Thymus (tissue), 14 donors: ENCODE measurements at places on chromosomes 7 and 10. TPM values are rescaled to one million over a fixed set of nuclear protein-coding genes. Genes with fewer than 3 reads are reported as not detected.
A peak's percentile ranks its signal among the peaks of the same experiment; 100 is the strongest.

DNA sequence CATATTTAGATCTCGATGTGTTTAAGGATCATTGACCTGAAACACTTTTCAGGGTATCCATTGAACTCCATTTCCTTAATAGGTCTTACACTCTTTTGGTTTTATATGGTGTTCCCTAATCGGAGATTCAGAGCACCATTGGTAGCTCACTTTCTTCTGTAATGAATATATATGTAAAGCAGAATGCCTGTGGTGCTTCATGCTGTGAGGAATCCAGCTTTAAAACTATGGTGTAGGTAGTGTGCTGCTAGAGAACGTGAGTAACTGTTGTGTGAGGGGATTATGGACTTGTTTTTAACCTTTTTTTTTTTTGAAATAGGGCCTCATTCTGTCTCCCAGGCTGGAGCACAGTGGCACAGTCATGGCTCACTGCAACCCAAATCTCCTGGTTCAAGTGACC is 376.9 kb upstream of the LRGUK start:
- H3K27me3 ChIP-seq = no peaks in the 10 kb centered on the region
- no peak for DNase-seq
- H3K4me3 ChIP-seq = no peak overlapping the region
- no peaks in the 10 kb centered on the region for H3K36me3 ChIP-seq
- H3K27ac ChIP-seq = no peak overlapping the region

- no peak for DNase-seq
- no peak overlapping the region for H3K4me3 ChIP-seq
- peak overlapping the region; percentile 76 for H3K27ac ChIP-seq
- H3K27me3 ChIP-seq = no peaks in the 10 kb centered on the region
- H3K4me1 ChIP-seq = peaks cover 56% of the 10 kb centered on the region
Measured at GRCh38 chr10:119368991-119369869, 161.9 kb downstream of the GRK5 start.

DNA sequence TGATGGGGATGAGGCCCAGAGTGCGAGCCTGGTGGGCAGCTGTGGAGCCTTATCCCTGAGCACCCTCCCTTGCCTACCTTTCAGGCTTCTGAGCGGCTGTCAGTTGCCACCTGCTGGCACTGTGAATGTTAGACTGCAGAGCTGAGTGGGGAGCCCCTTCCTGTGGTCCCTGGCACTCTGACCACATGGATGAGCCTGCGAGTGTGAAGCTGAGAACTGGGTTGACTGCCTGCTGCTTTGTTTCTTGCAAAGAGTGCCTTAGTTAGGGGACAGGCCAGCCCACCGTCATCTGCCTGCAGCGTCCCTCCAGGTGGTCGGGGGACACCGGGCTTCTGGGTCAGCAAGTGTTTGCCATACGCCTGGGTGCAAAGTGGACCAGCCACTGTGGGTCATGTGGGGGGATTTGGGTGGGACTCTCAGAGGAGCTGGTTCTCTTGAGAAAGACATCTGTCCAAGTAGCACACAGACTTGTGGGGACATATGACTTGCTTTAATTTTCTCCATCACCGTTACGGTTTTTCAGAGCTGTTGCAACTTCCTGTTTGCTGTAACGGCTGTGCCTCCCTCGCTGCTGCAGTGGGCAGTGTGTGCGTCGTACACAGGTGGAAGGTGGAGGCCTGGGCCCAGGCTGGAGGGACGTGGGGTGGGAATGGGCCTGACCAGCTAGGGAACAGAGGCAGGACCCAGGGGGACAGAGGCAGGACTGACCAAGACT is 13.7 kb downstream of the INPP5A start:
- DNase-seq = peak; percentile 70
- H3K27me3 ChIP-seq = no peaks in the 10 kb centered on the region
- H3K4me1 ChIP-seq = peaks cover 66% of the 10 kb centered on the region
- peak overlapping the region; percentile 95 for H3K27ac ChIP-seq
- peak overlapping the region; percentile 39 for H3K4me3 ChIP-seq
- no peaks in the 10 kb centered on the region for H3K36me3 ChIP-seq

DNA sequence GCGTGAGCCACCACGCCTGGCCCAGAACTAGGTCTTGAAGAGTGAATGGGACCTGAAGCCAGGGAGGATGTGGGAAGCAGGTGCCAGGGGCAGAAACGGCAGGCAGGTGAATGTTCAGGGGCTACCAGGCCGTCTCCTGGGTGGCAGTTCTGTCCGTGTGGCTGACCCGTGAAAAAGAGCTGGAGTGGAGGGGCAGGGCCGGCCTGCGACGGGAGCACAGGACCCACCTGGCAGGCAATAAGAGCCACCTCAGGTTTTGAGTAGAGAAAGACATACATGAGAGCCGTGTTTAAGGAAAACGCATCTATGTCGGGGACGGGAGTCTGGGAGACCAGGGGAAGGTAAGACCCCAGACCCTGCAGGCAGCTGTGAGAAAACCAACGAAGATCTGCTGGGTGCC is 70.7 kb upstream of the ATP6V0A4 start:
- no peak for DNase-seq
- H3K27me3 ChIP-seq = no peaks in the 10 kb centered on the region
- H3K4me3 ChIP-seq = no peak overlapping the region

DNA sequence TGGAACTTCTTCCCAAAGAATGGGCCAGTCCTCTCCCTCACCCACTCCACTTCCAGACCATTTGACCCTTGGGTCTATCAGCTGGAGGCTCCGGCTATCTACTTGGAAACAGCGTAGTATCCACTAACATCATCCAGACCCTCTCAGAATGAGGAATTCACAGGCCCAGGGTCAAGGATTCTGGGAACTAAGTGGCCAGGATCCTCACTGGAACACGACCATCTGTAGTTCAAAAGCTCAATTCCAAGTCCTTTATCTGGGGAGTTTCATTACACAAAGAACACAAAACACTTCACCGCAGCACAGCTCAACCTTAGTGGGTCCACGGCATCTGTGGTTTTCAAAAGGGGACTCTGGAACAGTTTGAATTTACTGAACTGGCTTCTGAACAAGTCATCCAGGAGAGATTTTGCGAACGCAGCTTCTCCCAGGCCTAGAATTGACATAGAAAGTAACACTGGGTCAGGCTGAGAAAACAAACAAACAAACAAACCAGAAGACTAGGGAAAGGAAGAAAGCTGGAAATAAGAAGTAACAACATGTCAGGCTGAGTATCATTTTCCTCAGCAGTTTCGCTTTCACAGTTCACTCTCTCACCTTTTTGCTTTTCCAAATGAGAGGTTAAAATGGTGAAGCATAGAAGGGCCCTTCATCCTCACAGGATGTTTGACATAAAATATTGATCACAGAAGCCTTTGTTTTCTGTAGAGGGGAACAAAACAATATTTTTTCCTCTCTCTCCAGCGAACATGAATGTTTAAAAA is 57.6 kb upstream of the USP6NL start:
- H3K27me3 ChIP-seq = no peaks in the 10 kb centered on the region
- no peaks in the 10 kb centered on the region for H3K36me3 ChIP-seq
- DNase-seq = no peak
- H3K4me3 ChIP-seq = no peak overlapping the region

DNA sequence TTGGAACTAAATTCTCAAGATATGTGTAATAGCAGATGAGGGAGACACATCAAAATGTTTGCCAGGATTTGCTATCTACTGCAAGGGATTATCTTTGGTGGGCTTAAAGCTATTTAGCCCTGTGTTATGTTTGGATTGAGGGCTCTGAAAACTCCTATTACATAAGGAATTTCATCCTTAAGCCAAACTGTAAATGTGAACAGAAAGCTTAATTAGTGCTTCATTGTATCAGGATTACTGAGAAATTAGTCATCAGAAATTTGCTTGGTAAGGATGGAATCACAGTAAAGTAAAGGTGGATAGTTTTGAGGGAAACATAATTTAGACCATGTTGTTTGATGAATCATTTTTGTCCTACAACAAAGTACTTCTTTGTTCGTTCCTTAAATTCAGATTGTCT is 8.3 kb downstream of the ANKRD7 start:
- H3K4me1 ChIP-seq = no peaks in the 10 kb centered on the region
- no peak overlapping the region for H3K4me3 ChIP-seq
- H3K36me3 ChIP-seq = no peaks in the 10 kb centered on the region
- no peak for DNase-seq
- no peaks in the 10 kb centered on the region for H3K27me3 ChIP-seq

GRCh38 chr7:88546808-88547207 is 212.7 kb upstream of the ZNF804B start:
- H3K4me3 ChIP-seq = no peak overlapping the region
- no peaks in the 10 kb centered on the region for H3K36me3 ChIP-seq
- H3K27ac ChIP-seq = no peak overlapping the region
- H3K27me3 ChIP-seq = no peaks in the 10 kb centered on the region

GRCh38 chr7:114988026-114988425 is 66.1 kb downstream of the MDFIC start:
- no peak for DNase-seq
- no peaks in the 10 kb centered on the region for H3K27me3 ChIP-seq
- no peak overlapping the region for H3K4me3 ChIP-seq
- no peaks in the 10 kb centered on the region for H3K36me3 ChIP-seq

DNA sequence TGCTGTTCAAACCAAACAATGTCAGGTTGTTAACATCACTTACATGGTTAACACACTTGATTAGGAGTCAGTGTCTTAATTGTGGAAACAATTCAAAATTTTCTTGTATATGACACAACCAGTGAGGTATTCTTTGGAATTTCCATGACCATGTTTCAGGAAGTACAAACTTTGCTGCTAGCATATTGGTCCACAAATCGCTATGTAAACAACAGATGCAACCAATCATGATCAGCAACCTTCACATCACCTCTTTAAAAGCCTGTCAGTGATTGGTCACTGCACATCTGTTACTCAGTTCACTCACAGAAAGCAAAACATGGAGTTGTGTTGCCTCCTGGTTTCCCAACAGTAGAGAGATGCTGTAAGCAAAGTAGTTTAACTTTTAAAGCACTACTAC is 108.9 kb upstream of the FAM3C start:
- no peak for DNase-seq
- no peaks in the 10 kb centered on the region for H3K4me1 ChIP-seq
- no peak overlapping the region for H3K27ac ChIP-seq
- no peak overlapping the region for H3K4me3 ChIP-seq

GNG11 gene
- 32.2 TPM for total RNA-seq

GRCh38 chr7:132906193-132906835 is 175.6 kb downstream of the CHCHD3 start:
- peaks cover 2% of the 10 kb centered on the region for H3K36me3 ChIP-seq
- no peak overlapping the region for H3K27ac ChIP-seq
- H3K4me1 ChIP-seq = no peaks in the 10 kb centered on the region
- no peak overlapping the region for H3K4me3 ChIP-seq
- no peaks in the 10 kb centered on the region for H3K27me3 ChIP-seq

DNA sequence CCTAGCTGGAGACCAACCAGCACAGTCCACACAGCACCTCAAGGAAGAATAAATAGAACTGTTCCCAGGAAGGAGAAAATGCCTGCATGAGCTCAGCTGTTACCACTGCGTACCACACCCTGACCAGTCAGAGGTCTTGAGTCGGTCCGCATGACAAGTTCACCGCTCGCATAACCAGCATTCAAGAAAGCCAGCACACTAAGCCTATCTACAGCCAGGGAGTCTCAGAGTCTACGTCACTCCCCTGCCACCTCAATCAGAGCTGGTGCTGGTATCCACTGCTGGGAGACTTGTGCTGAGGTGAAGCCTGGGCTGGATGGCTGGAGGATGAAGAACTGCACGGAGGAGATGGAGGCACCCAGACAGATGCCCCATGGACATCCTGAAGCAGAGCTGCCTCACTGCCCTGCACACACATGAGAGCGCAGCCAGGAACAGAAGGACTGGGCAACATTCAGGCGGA is 19.6 kb downstream of the AKR1C1 start:
- DNase-seq = no peak
- H3K27me3 ChIP-seq = no peaks in the 10 kb centered on the region
- H3K27ac ChIP-seq = no peak overlapping the region
- no peak overlapping the region for H3K4me3 ChIP-seq

DNA sequence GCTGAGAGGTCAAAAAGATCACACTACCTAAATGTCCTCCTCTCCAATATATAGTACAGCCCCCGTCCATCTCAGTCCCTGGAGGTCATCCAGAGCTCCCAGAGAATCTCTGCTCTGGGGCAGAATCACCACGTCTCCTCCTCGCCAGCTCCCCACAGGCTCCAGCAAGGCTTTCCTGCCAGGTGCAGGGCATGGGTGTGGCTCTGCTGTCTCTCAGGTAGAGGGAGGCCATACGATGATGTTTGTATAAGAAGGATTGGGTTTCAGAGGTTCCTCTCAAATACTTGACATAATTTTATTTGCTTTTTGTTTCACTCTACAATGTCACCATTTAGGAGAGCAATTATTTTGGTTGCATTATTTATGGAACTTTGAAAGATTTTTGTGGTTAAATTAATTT is 98.3 kb upstream of the PRSS58 start:
- peaks cover 66% of the 10 kb centered on the region for H3K4me1 ChIP-seq
- H3K4me3 ChIP-seq = no peak overlapping the region
- H3K27me3 ChIP-seq = no peaks in the 10 kb centered on the region
- DNase-seq = no peak
- peaks cover 3% of the 10 kb centered on the region for H3K36me3 ChIP-seq

- no peaks in the 10 kb centered on the region for H3K27me3 ChIP-seq
- H3K4me1 ChIP-seq = peaks cover 17% of the 10 kb centered on the region
- DNase-seq = no peak
- H3K4me3 ChIP-seq = no peak overlapping the region
Measured at GRCh38 chr7:26096136-26096535, 55.9 kb upstream of the NFE2L3 start.

DNA sequence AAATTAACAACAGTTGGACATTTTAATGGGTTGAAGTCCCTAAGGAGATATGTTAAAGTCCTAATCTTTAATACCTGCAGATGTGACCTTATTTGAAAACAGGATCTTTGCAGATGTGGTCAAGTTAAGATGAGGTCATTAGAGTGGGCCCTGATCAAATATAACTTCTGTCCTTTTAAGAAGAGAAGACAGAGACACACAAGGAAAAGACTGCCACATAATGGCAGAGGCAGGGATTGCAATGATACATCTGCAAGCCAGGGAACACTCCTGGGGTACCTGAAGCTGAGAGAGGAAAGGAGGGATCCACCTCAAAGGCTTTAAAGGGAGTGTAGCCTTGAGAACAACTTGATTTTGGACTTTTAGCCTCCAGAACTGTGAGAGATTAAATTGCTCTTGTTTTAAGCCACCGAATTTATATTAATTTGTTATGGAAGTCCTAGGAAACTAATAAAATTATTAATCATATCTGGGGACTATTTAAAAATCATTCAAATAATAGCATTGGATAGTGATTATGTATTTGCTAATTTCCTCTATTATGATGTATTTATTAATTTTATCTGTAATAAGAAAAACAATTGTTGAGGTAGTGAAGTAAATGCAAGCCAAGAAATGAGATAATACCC is 700.0 kb upstream of the PCDH15 start:
- H3K27ac ChIP-seq = no peak overlapping the region
- no peak for DNase-seq
- H3K27me3 ChIP-seq = no peaks in the 10 kb centered on the region
- H3K4me3 ChIP-seq = no peak overlapping the region

FOXP2 gene
- total RNA-seq = 0.19 TPM

CALML3 gene
- 144 TPM for total RNA-seq

DNA sequence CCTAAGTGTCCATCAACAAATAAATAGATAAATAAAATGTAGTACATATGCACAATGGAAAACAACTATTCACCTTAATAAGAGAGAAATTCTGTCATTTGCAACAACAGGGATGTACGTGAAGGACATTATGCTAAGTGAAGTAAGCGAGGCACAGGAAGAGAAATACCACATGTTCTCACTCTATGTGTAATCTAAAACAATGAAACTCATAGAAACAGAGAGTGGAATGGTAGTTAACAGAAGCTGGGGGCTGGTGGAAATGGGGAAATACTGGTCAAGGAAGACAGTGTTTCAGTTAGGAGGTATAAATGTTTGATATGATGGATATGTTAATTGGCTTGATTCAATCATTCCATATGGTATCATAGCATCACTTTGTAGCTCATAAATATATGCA is 43.1 kb downstream of the ARL4A start:
- no peaks in the 10 kb centered on the region for H3K4me1 ChIP-seq
- H3K36me3 ChIP-seq = no peaks in the 10 kb centered on the region
- H3K27me3 ChIP-seq = no peaks in the 10 kb centered on the region
- no peak for DNase-seq
- H3K27ac ChIP-seq = no peak overlapping the region

GSDME gene
- 1.9 TPM for total RNA-seq
